ENCODE measurements at places on chromosomes 1 and 21. TPM values are rescaled to one million over a fixed set of nuclear protein-coding genes. Genes with fewer than 3 reads are reported as not detected.

PTGS2 gene
- 71.5 TPM for total RNA-seq

NTRK1 gene
- 0.16 TPM for total RNA-seq

TPTE gene
- not detected for total RNA-seq

SLAMF7 gene
- not detected for total RNA-seq

SGIP1 gene
- total RNA-seq: 0.81 TPM

All from cardiac atrium fibroblast (primary cell).